Tibial artery (tissue), 4 donors: ENCODE measurements at places on chromosomes 2 and 18.
A peak's percentile ranks its signal among the peaks of the same experiment; 100 is the strongest.

GRCh38 chr2:7835693-7836680, 845.9 kb upstream of the ID2 start:
- H3K27me3 ChIP-seq: no peaks in the 10 kb centered on the region
- no peak overlapping the region for H3K4me3 ChIP-seq
- no peak for DNase-seq
- no peaks in the 10 kb centered on the region for H3K36me3 ChIP-seq

GRCh38 chr18:69996417-69996816, 48.7 kb upstream of the CD226 start:
- H3K27ac ChIP-seq: no peak overlapping the region
- no peaks in the 10 kb centered on the region for H3K27me3 ChIP-seq
- no peak overlapping the region for H3K4me3 ChIP-seq
- no peak for DNase-seq

DNA sequence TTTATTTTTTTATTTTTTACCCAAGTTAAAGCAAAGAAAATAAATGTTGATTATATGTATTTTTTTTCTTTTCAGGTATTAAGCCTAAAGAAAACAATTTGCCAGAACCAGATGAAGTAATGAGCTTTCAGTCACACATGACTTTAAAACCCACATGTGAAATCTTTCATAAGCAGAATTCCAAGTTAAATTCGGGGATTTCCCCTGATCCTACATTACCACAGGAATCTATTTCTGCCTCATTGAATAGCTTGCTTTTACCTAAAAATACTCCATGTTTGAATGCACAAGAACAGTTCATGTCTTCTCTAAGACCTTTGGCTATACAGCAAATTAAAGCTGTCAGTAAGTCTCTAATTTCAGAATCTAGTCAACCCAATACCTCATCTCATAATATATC, 26.6 kb downstream of the GEN1 start:
- H3K4me1 ChIP-seq: no peaks in the 10 kb centered on the region
- H3K27ac ChIP-seq: no peak overlapping the region
- H3K36me3 ChIP-seq: peaks cover 11% of the 10 kb centered on the region
- no peaks in the 10 kb centered on the region for H3K27me3 ChIP-seq
- no peak overlapping the region for H3K4me3 ChIP-seq

- no peak overlapping the region for H3K4me3 ChIP-seq
- DNase-seq: no peak
- H3K27ac ChIP-seq: no peak overlapping the region
- H3K36me3 ChIP-seq: no peaks in the 10 kb centered on the region
- no peaks in the 10 kb centered on the region for H3K4me1 ChIP-seq
These were observed 2.8 kb downstream of the CPS1 start for GRCh38 chr2:210559182-210559581.

DNA sequence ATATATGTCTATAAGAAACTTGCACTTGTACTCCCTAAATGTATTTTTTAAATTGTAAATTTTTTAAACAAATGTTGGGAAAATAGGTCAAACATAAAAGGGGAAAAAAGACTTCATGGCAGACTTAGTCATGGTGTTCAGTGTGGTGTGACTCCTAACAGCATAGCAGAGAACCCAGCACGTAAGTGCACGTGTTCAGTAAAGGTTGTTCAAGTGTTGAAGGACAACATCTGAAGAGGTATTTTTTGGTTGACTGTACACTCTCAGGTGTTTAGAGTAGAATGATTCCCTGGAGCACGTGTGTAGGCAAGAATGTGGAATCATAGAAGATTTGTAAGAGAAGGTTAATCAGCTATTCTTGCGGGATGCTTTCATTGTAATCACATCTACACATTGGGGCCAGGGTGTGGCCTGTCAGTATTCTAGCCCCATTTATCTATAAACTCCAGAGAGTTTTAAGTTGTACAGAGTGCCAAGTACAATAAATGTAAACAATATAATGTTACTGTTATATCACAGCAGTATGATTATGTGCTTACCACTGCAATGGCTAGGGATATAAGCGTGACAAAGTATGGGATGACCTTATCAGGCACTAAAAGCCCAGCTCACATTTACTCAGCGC, 106.8 kb downstream of the CRIM1 start:
- peak overlapping the region; percentile 79 for H3K27ac ChIP-seq
- H3K4me1 ChIP-seq: peaks cover 57% of the 10 kb centered on the region
- H3K27me3 ChIP-seq: no peaks in the 10 kb centered on the region
- H3K4me3 ChIP-seq: no peak overlapping the region
- DNase-seq: no peak

DNA sequence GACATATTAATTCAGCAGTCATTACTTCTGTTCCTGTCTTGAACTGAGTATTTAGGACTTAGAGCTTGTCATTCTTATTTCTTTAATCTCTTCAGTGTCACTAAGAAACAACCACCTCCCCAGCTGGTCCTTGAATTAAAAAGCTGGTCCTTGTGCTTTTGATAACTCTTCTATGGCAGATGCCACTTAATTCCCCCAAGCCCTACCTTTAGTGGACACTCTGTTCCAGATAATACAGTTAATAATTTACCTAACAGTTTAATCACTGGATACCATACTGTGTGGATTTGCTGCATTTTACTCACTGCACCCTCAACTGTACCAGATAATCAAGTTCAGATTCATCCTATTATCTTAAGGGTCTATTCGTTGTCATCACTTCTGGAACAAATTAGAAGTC, 73.1 kb downstream of the SKA1 start:
- no peak overlapping the region for H3K27ac ChIP-seq
- H3K36me3 ChIP-seq: no peaks in the 10 kb centered on the region

- H3K4me3 ChIP-seq: no peak overlapping the region
- DNase-seq: no peak
- H3K27me3 ChIP-seq: no peaks in the 10 kb centered on the region
- H3K36me3 ChIP-seq: no peaks in the 10 kb centered on the region
- H3K27ac ChIP-seq: no peak overlapping the region
These were observed 9.1 kb upstream of the ATG16L1 start for GRCh38 chr2:233242231-233242927.

GRCh38 chr18:78965260-78965659, 14.4 kb upstream of the SALL3 start:
- H3K4me1 ChIP-seq: no peaks in the 10 kb centered on the region
- H3K27me3 ChIP-seq: peaks cover 7% of the 10 kb centered on the region
- no peaks in the 10 kb centered on the region for H3K36me3 ChIP-seq
- H3K27ac ChIP-seq: no peak overlapping the region

- H3K36me3 ChIP-seq: no peaks in the 10 kb centered on the region
- H3K4me3 ChIP-seq: no peak overlapping the region
- DNase-seq: no peak
- no peaks in the 10 kb centered on the region for H3K4me1 ChIP-seq
- peaks cover 13% of the 10 kb centered on the region for H3K27me3 ChIP-seq
These were observed 14.8 kb downstream of the ASPRV1 start for GRCh38 chr2:69946351-69947324.

DNA sequence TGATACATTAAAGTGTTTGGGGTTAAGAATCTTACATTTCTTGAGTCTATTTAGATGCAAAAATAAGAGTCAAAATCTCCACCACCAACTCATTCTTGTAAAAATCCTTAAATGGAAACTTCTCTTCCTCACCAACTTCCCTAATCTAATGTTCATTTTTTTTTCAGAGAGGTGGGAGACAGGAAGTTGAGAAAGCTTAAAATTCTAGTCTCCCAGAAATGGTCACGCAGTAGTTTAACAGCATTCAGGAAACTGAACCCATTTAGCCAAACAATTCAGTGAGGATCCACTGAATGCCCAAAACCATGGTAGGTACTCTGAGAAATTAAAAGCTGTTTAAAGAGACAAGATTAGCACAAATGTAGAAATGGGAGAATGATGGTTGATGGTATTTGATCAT, 69.0 kb downstream of the TXNL1 start:
- H3K4me1 ChIP-seq: no peaks in the 10 kb centered on the region
- H3K4me3 ChIP-seq: no peak overlapping the region
- H3K27me3 ChIP-seq: no peaks in the 10 kb centered on the region
- no peak for DNase-seq
- H3K36me3 ChIP-seq: no peaks in the 10 kb centered on the region

- no peak for DNase-seq
- H3K4me1 ChIP-seq: no peaks in the 10 kb centered on the region
- H3K36me3 ChIP-seq: no peaks in the 10 kb centered on the region
- no peak overlapping the region for H3K4me3 ChIP-seq
- H3K27ac ChIP-seq: no peak overlapping the region
- no peaks in the 10 kb centered on the region for H3K27me3 ChIP-seq
These were observed 9.7 kb downstream of the SIGLEC15 start for GRCh38 chr18:45835057-45835636.

GRCh38 chr2:238561230-238561629, 134.5 kb downstream of the ASB1 start:
- no peak overlapping the region for H3K27ac ChIP-seq
- no peaks in the 10 kb centered on the region for H3K36me3 ChIP-seq
- no peaks in the 10 kb centered on the region for H3K27me3 ChIP-seq
- DNase-seq: no peak
- no peak overlapping the region for H3K4me3 ChIP-seq

GRCh38 chr2:197071790-197072436, 145.4 kb upstream of the PGAP1 start:
- no peak for DNase-seq
- H3K36me3 ChIP-seq: no peaks in the 10 kb centered on the region
- no peaks in the 10 kb centered on the region for H3K27me3 ChIP-seq
- H3K4me3 ChIP-seq: no peak overlapping the region
- H3K4me1 ChIP-seq: no peaks in the 10 kb centered on the region

- no peaks in the 10 kb centered on the region for H3K36me3 ChIP-seq
- H3K4me1 ChIP-seq: no peaks in the 10 kb centered on the region
- no peak overlapping the region for H3K4me3 ChIP-seq
- H3K27ac ChIP-seq: no peak overlapping the region
- H3K27me3 ChIP-seq: no peaks in the 10 kb centered on the region
- DNase-seq: no peak
These were observed 225.7 kb upstream of the FANCL start for GRCh38 chr2:58466804-58467203.

DNA sequence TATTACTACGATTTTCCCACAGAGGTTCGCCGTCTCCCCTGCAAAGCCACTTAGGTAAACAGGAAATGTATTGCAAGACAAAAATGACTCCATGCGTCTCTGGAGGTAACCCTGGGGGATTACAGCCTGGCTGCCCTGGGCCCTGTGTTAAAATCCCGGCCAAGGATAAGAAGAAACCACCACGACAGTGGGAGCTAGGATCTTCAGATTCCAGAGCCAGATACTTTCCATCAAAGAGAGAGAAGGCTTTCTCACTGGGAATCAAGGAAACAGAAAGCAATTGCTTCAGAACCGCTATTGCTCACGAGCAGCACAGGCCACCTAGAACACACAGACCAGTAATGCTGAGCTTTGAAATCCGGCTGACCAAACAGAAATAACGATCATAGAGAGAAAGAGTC, 97.9 kb upstream of the ZNF516 start:
- H3K27ac ChIP-seq: no peak overlapping the region
- DNase-seq: no peak
- no peaks in the 10 kb centered on the region for H3K27me3 ChIP-seq
- no peak overlapping the region for H3K4me3 ChIP-seq
- H3K4me1 ChIP-seq: peaks cover 5% of the 10 kb centered on the region
- H3K36me3 ChIP-seq: no peaks in the 10 kb centered on the region

GRCh38 chr2:112486895-112487294, 4.9 kb downstream of the TTL start:
- no peak for DNase-seq
- peaks cover 6% of the 10 kb centered on the region for H3K4me1 ChIP-seq
- no peaks in the 10 kb centered on the region for H3K27me3 ChIP-seq
- no peak overlapping the region for H3K4me3 ChIP-seq
- no peak overlapping the region for H3K27ac ChIP-seq

DNA sequence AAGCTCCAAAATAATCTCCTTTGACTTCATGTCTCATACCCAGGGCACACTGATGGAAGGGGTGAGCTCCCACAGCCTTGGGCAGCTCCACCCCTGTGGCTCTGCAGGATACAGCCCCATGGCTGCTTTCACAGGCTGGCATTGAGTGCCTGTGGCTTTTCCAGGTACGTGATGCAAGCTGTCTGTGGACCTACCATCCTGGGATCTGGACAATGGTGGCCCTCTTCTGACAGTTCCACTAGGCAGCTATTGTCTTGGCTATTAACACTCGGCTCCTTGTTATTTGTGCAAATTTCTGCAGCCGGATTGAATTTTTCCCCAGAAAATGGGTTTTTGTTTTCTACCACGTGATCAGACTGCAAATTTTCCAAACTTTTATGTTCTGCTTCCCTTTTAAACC, 634.2 kb downstream of the TSN start:
- no peaks in the 10 kb centered on the region for H3K27me3 ChIP-seq
- DNase-seq: no peak
- no peak overlapping the region for H3K27ac ChIP-seq
- no peak overlapping the region for H3K4me3 ChIP-seq
- H3K4me1 ChIP-seq: no peaks in the 10 kb centered on the region

DNA sequence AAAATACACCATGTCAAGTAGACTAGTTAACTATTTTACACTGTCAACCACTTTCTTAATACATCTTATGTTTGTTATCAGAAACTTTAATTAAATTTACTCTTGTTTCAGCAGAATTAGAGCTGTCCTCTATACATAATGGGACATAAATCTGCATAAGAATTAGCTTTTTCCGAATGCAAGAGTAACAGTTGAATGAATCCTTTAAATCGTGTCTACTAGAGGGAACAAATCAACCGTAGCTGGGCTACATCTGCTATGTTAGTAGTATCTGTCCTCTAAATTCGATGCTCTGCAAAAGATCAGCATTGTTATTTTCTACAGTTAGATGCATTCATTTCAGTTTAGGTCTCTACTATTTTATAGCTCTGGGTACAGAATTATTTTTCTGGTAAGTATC, 1090.6 kb downstream of the DPP10 start:
- H3K27ac ChIP-seq: no peak overlapping the region
- no peaks in the 10 kb centered on the region for H3K36me3 ChIP-seq
- DNase-seq: no peak
- no peaks in the 10 kb centered on the region for H3K27me3 ChIP-seq

DNA sequence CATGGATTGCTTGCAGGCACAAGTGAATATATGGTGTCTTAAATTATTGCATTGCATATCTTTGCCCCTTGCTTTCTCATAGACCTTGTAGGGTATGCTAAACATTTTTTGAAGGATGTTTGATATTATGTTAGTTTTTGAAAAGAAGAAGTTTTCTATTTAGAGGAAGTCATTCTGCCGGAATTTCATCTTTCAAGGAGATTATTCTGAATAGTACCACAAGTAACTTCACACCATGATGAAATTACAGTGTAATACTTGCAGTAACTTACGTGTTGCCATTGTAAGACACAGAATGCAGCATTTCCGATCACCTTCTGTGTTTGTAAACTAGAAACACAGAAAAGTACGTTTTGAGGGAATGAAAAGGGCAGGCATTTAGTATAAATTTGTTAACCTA, 71.9 kb downstream of the ACVR2A start:
- no peak for DNase-seq
- H3K36me3 ChIP-seq: peaks cover 6% of the 10 kb centered on the region
- H3K4me3 ChIP-seq: no peak overlapping the region
- H3K27me3 ChIP-seq: no peaks in the 10 kb centered on the region

DNA sequence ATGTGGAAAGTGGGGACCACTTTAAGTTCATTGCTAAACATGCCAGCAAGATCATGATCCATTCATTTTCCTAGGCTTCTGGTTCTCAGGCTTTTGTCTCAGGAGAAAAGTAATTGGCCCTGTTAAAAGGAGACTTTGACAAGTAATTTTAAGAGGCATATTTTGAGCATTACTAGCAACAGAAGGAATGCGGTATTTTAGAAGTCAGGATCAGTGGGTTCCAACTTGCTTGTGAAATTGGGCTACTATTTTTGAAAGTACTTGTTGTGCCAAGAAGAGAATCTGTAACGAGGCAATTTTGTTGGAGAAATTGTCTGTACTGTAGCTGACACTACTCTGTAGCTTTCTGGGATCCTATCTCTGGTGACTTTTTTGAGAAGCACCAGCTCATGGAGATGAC, 59.4 kb downstream of the CERS6 start:
- H3K27ac ChIP-seq: peak overlapping the region; percentile 70
- no peak overlapping the region for H3K4me3 ChIP-seq
- H3K4me1 ChIP-seq: no peaks in the 10 kb centered on the region
- no peaks in the 10 kb centered on the region for H3K27me3 ChIP-seq
